ENCODE measurements at places on chromosomes 12 and 14. TPM values are rescaled to one million over a fixed set of nuclear protein-coding genes. Genes with fewer than 3 reads are reported as not detected.

KCNC2 gene
- total RNA-seq = 0.50 TPM

KRT2 gene
- total RNA-seq = not detected

CHPT1 gene
- total RNA-seq = 60.9 TPM

OVCH1 gene
- under 0.01 TPM for total RNA-seq

RNASE4 gene
- 15.8 TPM for total RNA-seq

RNASE3 gene
- total RNA-seq = not detected

NELL2 gene
- total RNA-seq = 0.55 TPM

CATSPERB gene
- 0.11 TPM for total RNA-seq
